ENCODE measurements at places on chromosomes 4 and X.

GRCh38 chr4:39274503-39274902, 91.7 kb downstream of the RFC1 start:
- no peak for DNase-seq

GRCh38 chr4:152189451-152190179, 346.3 kb downstream of the FBXW7 start:
- no peak for DNase-seq

DNA sequence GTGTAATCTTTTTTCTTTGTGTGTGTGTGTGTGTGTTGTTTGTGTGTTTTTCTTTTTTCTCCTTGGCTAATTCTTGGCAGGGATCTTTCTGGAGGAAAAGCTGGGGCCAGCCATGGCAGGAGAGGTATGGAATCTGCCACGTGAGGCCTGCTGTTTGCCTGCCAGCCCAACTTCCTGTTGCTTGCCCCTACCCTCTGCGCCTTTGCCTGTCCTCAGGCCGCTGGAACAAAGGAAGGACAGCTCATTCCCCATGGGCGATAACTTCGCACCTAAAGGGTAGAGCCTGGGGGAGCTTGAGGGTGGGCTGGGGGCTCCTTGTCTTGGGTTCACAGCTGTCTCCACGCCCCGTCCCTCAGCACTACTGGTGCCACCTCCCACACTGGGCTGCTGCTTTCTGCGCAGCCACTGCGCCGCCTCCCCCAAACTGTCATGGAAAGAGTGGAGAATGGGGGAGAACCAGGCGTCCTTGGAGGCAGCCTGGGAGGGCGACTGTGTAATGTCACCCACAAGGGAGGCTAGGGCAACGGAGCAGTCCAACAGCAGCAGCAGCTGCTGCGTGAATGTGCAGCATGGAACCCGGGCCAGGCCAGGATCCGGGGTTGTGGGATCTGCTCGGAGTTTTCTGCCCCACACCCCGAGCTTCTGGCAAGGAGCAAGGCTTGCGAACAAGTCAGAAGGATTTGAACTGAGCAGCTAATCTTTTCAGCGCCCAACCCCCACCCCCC, 12.3 kb upstream of the YIPF7 start:
- no peak for DNase-seq

- DNase-seq = no peak
Observed at GRCh38 chr4:177879851-177880250, 437.6 kb upstream of the AGA start.

DNA sequence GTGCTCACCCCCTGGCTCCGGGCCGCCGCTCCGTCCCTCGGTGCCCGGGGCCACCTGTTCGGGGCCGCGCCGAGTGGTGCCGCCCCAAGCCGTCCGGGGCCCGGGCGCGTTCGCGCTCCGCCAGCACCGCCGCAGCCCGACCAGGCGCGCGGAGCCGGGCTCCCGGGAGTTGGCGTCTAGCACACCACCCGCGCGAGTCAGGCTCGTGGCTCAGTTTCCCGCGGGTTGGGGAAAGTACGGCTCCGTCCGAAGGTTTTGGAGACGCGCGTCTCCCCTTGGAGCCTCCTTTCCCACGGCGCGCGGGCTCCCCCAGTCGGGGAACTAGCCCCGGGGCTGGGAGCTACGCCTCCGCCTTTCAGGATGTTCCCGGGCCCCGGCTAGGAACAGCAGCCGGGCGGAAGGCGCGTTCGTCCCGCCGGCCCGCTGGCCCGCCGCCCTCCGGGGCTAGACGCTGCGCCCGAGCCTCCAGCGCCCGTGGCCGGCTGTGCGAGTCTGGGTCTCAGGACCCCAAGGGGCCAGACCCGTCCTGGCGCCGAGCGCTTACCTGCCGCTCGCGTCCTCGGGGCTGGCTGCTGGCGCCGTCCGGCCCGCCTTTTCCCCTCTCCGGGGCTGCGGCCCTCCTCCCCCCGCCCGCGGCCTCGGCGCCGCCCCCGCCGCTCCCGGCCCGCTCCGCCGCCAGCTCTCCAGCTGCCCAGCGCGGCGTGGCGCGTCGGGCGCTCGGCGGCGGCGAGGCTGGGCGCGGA, at the start of gene ADGRG2:
Gene ADGRG2, minus strand, starts transcription at position 571 of the 743 bp plus-strand sequence. CDS start 53,634 bp downstream, outside the sequence.
- no peak for DNase-seq

- DNase-seq = no peak
Observed at GRCh38 chr4:109648997-109649575, 54.2 kb downstream of the CASP6 start.

- no peak for DNase-seq
Observed at GRCh38 chr4:128565054-128565453, 244.4 kb upstream of the JADE1 start.

GRCh38 chrX:9816084-9816700, 30.0 kb downstream of the SHROOM2 start:
- no peak for DNase-seq

DNA sequence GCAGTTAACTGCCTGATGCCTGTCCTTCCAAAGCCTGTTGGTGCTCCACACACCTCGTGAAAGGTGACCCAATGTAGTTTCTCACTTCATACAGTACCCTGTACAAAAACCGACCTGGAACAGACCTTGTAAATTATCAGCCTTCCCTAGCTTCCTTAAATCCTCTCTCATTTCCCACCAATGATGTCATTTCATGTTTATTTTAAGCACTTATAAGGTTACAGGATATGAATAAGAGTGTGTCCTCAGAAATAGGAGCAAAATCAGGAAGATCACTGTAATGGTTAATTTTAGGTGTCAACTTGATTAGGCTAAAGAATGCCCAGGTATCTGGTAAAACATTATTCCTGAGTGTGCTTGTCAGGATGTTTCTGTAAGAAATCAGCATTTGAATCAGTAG, 44.7 kb downstream of the TMEM150C start:
- no peak for DNase-seq

- DNase-seq = no peak
Observed at GRCh38 chr4:6917461-6918271, 8.0 kb downstream of the TBC1D14 start.

- no peak for DNase-seq
Observed at GRCh38 chrX:46727441-46727840, 31.5 kb downstream of the SLC9A7 start.

GRCh38 chrX:46803140-46803539, 33.7 kb upstream of the RP2 start:
- no peak for DNase-seq

DNA sequence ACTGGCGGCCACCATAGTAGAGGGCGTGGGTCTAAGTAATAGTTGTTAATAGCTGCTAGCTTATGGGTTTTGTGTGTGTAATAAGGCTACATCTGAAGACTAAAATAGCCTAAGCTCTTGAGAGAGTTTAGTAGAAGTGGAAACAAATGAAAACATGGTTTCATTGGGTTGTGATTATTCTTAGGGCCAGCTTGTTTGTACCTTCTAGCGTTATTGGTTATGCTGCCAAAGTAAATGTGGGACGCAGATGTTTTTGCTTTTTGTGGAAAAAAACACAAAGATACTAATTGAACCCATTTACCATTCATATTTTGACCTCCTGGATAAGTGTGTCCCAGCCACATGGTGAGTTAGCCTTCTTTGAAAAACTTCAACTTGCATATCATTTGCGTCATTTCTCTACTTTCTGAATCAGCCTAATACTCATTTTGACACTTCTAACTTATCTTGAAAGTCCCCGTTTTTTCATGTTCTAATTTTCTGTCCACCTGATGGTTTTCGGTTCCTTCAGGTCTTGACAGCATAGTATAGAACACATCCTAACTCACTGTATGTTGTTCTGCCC, 305.3 kb downstream of the FRMPD4 start:
- DNase-seq = no peak

DNA sequence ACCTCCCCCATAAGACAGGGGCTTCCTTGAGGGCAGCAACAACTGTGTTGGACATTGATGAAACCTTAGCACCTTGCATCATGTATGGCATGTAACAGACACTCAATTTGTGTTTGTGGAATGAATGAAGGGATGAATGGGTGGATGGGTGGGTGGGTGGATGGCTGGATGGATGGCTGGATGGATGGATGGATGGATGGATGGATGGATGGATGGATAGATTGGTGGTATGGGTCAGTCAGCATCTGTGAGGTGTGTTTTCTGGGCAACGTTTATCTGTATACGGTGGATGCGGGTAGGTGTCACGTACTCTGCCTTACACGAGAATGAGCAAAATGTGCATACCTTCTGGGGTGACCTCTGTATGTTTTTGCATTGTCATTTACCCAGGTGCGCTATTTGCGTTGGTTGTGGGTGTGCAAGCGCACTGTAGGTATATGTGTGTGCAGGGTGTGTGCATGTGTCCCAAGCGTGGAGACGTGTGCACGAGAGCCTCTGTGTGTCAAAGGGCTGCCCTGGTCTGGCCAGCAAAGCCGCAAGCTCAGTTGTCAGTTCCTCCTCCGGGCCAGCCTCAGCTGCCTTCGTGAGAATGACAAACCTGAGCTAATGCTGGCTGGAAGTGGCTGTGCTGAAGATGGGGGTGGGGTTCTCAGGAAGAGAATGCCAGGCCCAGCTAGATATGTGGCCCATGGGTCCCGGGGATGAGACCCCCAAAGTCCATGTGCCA, 26.5 kb downstream of the ELF4 start:
- no peak for DNase-seq

GRCh38 chr4:25442863-25443307, 65.8 kb downstream of the ANAPC4 start:
- no peak for DNase-seq

DNA sequence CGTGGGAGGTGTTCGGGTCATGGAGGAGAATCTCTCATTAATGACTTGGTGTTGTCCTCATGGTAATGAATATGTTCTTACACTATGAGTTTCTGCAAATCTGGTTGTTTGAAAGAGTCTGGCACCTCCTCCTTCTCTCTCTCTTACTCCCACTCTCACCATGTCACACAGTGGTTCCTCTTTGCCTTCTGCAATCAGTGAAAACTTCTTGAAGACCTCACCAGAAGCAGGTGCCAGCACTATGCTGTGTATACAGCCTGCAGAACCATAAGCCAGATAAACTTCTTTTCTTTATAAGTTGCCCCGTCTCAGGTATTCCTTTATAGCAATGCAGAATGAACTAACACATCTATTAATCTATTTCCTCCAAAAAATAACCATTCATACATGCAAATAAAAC, 275.0 kb downstream of the ANTXR2 start:
- no peak for DNase-seq

GRCh38 chr4:151811403-151811802, 50.6 kb upstream of the GATB start:
- no peak for DNase-seq

- DNase-seq = no peak
Observed at GRCh38 chr4:174423257-174423944, 98.9 kb downstream of the HPGD start.

GRCh38 chr4:139301821-139302611, at the start of gene NDUFC1:
NDUFC1 (minus strand) TSS chr4:139302477; CDS start chr4:139295798, 6,679 bp downstream.
- no peak for DNase-seq

- no peak for DNase-seq
Observed at GRCh38 chr4:53730031-53730805, 138.9 kb upstream of the LNX1 start.

DNA sequence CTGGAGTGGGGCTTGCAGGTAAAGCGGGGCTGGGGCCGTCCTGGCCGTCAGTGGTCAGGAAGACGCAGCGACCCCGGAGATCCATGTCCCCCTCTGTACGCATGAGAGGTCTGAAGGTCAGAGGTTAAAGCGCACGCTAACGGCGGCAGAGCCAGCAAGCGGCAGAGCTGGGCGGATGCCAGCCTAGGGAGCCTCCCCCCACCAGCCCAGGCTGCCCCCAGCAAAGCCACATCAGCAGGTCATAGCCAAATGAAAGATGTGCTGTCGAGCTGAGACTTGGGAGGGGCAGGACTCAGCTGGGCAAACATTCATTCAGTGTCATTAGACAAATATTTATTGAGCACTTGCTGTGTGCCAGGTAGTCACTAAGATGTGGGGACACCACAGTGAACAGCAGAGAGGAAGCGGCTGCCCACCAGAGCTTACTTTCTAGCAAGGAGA, 593 bp upstream of the JAKMIP1 start:
- no peak for DNase-seq

DNA sequence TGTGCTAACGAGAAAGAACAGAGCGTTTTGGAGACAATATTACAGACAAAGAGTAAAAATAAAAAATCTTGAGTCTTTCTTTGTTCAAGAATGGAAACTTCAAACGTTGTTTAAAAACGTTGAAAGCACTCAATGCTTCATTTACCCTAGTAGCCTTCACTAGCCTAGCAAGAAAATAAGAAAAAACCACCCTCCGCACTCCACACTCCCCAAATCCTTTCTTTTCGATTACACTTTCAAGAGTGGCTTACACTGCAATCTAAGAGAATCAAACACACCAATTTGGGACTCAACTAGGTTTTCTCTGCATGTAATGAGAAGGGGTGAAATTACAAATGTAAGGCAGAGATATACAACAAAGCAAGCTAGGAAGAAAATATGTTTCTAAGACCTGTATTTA, 4.7 kb downstream of the TMSB4X start:
- no peak for DNase-seq

DNA sequence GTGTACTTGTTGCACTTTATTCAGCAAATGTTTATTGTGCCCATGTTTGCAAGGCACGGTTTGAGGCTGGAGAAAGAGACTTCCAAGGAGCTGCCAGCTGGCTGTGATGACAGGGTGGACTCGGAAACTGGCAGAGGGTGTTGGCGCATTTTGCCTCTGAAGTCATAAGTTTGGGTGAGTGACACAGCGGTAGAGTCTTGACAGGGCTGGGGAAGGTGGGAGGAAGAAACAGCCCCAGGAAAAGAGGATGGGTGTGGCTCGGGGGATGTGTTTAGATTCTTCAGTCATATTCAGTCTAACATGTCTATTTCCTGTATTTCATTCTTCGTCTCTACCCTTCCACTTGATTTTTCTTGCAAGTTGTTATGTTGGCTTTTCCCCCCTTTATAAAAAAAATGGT, 77.0 kb upstream of the STOX2 start:
- DNase-seq = no peak

GRCh38 chr4:97910005-97910404, 233.3 kb downstream of the STPG2 start:
- no peak for DNase-seq

DNA sequence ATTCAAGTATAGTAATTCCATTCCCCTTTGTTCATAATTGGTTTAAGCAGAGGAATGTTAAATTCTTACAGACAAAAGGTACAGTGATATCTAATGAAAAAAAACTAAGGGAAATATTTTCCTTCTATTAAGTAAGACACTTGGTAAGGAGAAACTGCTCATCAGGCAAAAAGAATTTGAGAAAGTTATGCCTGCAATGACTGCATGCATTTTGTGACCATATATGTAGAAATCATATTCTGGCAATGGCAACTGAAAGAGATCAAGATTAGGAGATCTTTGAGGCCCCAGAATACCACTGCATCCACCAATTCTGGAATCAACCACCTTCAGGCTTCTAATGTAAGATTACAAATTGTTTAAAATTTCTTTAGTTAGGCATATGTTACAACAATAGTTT, 364.8 kb downstream of the PCDH10 start:
- DNase-seq = no peak

DNA sequence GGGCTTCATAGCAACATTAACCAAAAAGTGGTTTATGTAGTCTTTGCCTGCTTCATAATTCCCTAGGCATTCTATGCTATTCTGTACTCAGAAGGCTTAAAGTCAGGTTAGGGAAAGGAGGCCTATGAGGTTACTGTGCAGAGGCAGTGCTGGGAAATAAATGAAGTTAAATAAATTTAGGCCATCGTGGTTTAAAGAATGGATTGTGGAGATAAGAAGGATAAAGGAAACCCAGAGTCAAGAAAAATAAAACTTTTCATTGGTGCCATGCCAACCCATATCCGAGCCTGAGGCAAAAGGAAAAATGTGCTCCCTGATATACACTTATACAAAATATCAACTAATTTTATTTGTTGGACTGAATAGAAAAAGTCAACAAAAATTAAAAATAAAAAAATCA, 70.2 kb downstream of the AR start:
- DNase-seq = no peak

GRCh38 chrX:77389891-77390290, 57.3 kb upstream of the FGF16 start:
- no peak for DNase-seq

GRCh38 chr4:168585168-168586091, 88.6 kb downstream of the PALLD start:
- no peak for DNase-seq

All from stimulated activated CD4-positive, alpha-beta T cell treated with anti-CD3 and anti-CD28 coated beads, Interleukin-1b, Interleukin-23, amount 100 ng/mL, for 24 hours (primary cell).